ENCODE measurements at places on chromosomes 3 and 15.

DNA sequence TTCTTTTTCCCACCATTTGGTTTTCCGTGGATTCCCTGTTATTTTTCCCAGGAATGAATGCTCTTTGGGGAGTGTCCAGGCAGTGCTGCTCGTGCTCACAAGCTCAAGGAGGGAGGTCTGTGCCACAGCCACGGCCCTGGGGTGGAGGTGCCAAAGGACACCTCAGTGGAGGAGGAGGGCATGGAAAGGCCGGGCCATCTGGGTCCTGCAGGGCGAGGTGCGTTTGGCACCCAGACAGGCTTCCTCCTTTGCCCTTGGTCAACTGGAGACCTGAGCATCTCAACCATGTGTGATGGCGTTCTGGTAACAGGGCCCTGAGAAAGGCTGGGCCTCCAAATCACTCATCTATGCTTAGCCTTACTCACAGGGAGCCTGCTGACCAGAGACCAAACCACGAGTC, 25.4 kb downstream of the KY start:
- DNase-seq = no peak

GRCh38 chr3:23743141-23743784, 62.5 kb upstream of the UBE2E1 start:
- no peak for DNase-seq

DNA sequence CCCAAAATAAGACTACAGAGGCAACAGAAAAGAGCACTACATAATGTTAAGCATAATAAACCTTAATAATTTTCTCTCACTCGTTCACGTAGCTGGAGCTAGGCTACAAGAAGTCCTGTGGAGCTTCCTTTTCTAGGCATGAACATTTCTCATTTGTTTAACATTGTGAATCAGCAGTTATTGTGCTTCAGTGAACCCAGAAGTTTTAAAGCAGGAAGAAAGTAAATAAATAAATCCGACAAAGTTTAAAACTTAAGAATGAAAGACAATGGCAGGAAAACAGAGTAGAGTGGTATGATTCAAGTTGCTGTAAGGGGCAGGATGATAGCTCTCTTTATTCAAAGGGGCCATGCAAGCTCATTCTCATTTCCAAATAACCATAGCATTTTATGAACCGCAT, 191.8 kb downstream of the LSAMP start:
- DNase-seq = no peak

GRCh38 chr3:124878561-124879336, 8.4 kb downstream of the ITGB5 start:
- peak; percentile 94 for DNase-seq

- no peak for DNase-seq
Measured at GRCh38 chr15:98438326-98438725, 210.0 kb upstream of the IGF1R start.

- no peak for DNase-seq
Measured at GRCh38 chr15:74418575-74419338, 15.0 kb downstream of the SEMA7A start.
